ENCODE measurements at places on chromosomes 13 and 19.

- H3K36me3 ChIP-seq = no peaks in the 10 kb centered on the region
- H3K4me1 ChIP-seq = peaks cover 2% of the 10 kb centered on the region
- no peaks in the 10 kb centered on the region for H3K27me3 ChIP-seq
Observed at GRCh38 chr13:31437975-31438374, 238.2 kb downstream of the B3GLCT start.

DNA sequence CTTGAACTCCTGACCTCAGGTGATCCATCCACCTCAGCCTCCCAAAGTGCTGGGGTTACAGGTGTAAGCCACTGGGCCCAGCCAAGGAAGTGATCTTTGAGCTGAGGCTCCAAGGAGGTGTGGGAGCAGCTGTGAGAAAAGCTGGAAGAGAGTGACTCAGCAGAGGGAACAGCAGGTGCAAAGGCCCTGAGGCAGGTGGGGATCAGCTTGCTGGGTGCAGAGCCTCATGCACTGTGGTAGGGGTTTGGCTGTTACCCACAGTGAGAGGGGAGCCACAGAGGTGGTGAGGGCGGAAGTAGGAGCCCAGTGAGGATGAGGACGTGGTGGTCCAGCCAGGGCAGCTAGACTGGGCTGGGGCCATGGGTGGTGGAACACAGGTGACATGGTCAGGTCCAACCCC is 6.5 kb downstream of the NPAS1 start:
- no peak for DNase-seq
- no peak overlapping the region for H3K27ac ChIP-seq
- H3K36me3 ChIP-seq = no peaks in the 10 kb centered on the region
- no peak overlapping the region for H3K4me3 ChIP-seq

DNA sequence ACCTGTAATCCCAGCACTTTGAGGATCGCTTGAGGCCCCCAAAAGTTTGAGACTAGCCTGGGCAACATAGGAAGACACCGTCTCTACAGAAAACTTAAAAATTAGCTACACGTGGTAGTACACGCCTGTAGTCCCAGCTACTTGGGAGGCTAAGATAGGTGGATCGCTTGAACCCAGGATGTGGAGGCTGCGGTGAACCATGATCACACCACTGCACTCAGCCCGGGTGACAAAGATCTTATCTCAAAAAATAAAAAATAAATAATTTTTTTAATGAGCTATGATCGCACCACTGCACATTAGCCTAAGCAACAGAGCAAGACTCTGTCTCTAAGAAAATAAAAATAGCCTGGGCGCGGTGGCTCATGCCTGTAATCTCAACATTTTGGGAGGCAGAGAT is 6.6 kb downstream of the RCBTB2 start:
- H3K4me3 ChIP-seq = no peak overlapping the region
- H3K27me3 ChIP-seq = no peaks in the 10 kb centered on the region
- no peaks in the 10 kb centered on the region for H3K36me3 ChIP-seq
- H3K27ac ChIP-seq = no peak overlapping the region
- peaks cover under 1% of the 10 kb centered on the region for H3K4me1 ChIP-seq
- DNase-seq = no peak

DNA sequence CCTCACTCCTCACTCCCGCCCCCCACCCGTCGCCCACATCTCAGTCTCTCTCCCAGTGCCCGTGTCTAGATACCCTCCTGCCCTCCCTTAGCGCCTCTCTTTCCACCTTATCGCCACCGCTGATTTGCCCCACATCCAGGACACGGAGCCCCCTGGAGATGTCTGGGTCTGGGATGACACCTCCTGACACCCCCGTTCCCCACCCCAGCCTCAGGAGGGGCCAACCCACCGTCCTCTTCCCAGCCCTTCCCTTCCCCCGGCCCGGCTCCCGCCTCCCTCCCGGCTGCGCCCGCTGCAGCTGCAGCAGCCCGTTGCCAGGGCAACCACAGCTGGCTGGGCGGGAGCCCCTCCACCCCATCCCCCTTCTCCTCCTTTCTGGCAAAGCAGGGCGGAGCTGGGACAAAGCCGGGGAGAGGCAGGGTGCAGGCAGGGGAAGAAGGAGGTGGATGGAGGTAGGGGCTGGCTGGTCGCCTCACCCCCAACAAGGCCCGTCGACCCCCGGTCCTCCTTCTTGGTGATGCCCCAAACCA is 13.5 kb downstream of the DPF1 start:
- peak; percentile 91 for DNase-seq
- H3K27ac ChIP-seq = no peak overlapping the region
- no peaks in the 10 kb centered on the region for H3K36me3 ChIP-seq
- H3K27me3 ChIP-seq = no peaks in the 10 kb centered on the region
- no peak overlapping the region for H3K4me3 ChIP-seq

- H3K4me3 ChIP-seq = no peak overlapping the region
- H3K27me3 ChIP-seq = no peaks in the 10 kb centered on the region
- H3K4me1 ChIP-seq = no peaks in the 10 kb centered on the region
- DNase-seq = no peak
- H3K36me3 ChIP-seq = no peaks in the 10 kb centered on the region
Observed at GRCh38 chr13:101955764-101956163, 446.1 kb downstream of the FGF14 start.

- no peaks in the 10 kb centered on the region for H3K36me3 ChIP-seq
- DNase-seq = no peak
- H3K4me3 ChIP-seq = no peak overlapping the region
- no peaks in the 10 kb centered on the region for H3K4me1 ChIP-seq
Observed at GRCh38 chr19:42091742-42092141, 15.8 kb downstream of the ZNF574 start.

DNA sequence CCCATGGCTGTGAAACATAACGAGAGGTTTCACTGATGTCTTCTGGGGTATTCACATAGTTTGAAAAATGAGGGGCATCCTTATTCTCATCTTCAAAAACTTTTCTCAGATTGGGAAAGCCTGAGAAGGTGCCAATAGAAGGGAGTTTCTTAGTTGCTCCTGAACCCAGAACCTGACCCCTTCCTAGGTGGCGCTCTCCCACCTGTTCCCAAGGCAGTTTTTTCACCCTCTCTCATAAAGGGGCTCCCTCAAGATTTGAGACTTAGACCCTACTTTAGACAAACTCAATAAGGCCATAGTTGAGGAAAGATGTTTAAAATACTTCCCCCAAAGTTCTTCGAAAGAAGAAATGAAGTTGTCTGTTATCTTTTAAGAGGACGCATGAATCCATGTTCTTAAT is 142.2 kb downstream of the FGF9 start:
- H3K27ac ChIP-seq = no peak overlapping the region
- H3K4me1 ChIP-seq = no peaks in the 10 kb centered on the region
- DNase-seq = no peak
- H3K4me3 ChIP-seq = no peak overlapping the region
- H3K36me3 ChIP-seq = no peaks in the 10 kb centered on the region
- H3K27me3 ChIP-seq = no peaks in the 10 kb centered on the region

- no peaks in the 10 kb centered on the region for H3K4me1 ChIP-seq
- no peaks in the 10 kb centered on the region for H3K27me3 ChIP-seq
- H3K27ac ChIP-seq = no peak overlapping the region
- DNase-seq = peak; percentile 31
Observed at GRCh38 chr13:113151745-113152690, 6.4 kb upstream of the PROZ start.

- H3K27ac ChIP-seq = no peak overlapping the region
- DNase-seq = no peak
- no peaks in the 10 kb centered on the region for H3K36me3 ChIP-seq
Observed at GRCh38 chr13:52864941-52865340, 16.5 kb upstream of the PCDH8 start.

- peak within 1 kb of the TSS; percentile 67 for H3K4me3 ChIP-seq
- H3K27ac ChIP-seq = peak within 1 kb of the TSS; percentile 65
- peak; percentile 66 for DNase-seq
Observed at GRCh38 chr19:49689133-49690078, at the start of gene ADM5. Gene ADM5 (plus strand): TSS chr19:49689594. CDS start chr19:49689838, 244 bp downstream.

DNA sequence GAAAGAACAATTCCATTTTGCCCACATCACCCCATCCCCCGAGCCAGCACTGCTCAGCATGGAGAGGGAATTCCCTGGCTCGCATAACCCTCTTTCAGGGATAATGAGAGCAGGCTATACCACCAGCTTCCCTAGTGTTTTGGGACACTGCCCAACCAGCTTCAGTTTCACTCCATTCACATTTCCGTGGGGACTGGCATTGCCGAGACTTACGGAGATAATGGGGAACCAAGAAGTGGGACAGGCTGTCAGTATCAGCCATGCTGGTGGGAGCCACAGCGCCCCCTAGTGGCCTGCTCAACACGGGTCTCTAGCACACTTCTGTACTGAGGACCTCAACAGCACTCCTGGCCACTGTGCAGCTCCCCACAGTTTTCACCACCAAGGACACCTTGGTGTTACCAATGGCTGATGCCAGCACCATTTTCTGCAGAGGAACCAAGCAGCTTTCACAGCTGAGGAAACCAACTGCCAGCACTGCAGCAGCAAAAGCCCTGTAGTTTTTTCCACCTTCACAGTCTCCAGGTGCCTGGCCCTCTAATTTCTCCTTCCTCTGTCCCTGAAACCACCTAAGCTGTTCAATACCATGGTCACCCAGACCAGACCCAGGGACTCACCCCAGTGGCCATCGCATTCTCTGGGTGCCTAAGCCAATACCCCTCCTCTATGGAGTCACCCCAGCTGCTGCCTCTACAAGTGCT is 23.7 kb downstream of the SLC6A16 start:
- no peaks in the 10 kb centered on the region for H3K36me3 ChIP-seq
- no peaks in the 10 kb centered on the region for H3K27me3 ChIP-seq
- no peak overlapping the region for H3K4me3 ChIP-seq
- H3K4me1 ChIP-seq = no peaks in the 10 kb centered on the region

DNA sequence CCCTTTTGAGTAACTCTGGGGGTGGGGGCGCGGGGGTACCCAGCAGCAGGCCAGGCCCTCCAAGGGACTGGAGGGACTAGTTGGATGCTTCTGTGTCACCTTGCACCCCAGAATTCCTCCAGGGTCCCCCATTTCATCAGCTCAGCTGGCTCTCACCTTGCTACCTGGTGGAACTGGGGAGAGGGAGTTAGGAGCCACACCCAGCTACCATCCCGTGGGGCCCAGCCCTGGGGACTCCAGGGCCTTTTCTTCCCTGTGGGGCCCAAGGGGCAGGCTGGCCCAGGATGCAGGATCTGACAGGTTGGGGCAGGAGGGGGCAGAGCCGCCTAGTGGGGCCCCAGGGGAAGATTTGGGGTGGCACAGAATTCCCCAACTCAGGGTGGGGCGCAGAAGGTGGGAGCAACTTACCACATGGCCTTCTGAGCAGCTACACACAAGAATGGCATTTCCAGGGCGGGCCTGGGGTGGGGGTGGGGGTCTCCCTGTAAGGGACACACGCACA is 32.8 kb upstream of the NANOS3 start:
- H3K36me3 ChIP-seq = no peaks in the 10 kb centered on the region
- peaks cover 7% of the 10 kb centered on the region for H3K4me1 ChIP-seq
- H3K27me3 ChIP-seq = no peaks in the 10 kb centered on the region
- peak overlapping the region; percentile 38 for H3K27ac ChIP-seq
- DNase-seq = no peak

DNA sequence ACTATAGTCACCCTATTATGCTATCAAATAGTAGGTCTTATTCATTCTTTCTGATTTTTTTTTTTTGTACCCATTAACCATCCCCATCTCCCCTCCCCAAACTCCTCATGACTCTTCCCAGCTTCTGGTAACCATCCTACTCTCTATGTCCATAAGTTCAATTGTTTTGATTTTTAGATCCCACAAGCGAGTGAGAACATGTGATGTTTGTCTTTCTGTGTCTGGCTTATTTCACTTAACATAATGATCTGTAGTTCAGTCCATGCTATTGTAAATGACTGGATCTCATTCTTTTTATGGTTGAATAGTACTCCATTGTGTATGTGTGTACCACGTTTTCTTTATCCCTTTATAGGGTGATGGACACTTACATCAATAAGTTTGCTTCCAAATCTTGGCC is 4.5 kb upstream of the MYCBP2 start:
- DNase-seq = no peak
- H3K27me3 ChIP-seq = no peaks in the 10 kb centered on the region
- no peak overlapping the region for H3K4me3 ChIP-seq
- no peak overlapping the region for H3K27ac ChIP-seq
- peaks cover 2% of the 10 kb centered on the region for H3K4me1 ChIP-seq
- no peaks in the 10 kb centered on the region for H3K36me3 ChIP-seq

- H3K27me3 ChIP-seq = no peaks in the 10 kb centered on the region
- H3K27ac ChIP-seq = no peak overlapping the region
- H3K36me3 ChIP-seq = no peaks in the 10 kb centered on the region
- no peak for DNase-seq
- H3K4me1 ChIP-seq = no peaks in the 10 kb centered on the region
- no peak overlapping the region for H3K4me3 ChIP-seq
Observed at GRCh38 chr13:44044547-44045179, 165.0 kb downstream of the LACC1 start.

DNA sequence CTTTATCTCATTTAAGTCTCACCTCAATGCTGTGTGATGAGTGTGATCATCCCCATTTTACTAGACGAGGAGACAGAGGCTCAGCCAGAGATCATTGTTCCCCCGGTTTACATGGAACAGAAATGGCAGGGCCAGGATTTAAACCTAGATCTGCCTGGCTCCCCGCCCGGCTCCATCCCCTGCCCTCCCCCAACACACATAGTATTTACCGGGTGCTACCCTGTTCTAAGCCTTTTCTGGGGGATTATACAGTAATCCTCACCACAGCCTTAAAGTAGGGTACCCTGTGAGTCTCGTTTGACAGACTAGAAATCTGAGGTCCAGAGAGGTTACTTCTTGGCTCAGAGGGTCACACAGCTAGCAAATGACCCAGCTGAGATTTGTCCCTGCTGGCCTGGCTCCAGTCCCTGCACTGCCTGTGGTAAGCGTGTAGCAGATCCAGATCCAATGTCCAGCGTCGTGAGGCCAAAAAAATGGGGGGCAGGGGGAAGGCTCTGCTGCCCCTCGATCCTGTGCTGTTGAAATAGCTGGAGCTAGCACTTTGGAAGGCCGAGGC is 3.8 kb upstream of the KLC3 start:
- no peak for DNase-seq
- H3K4me3 ChIP-seq = no peak overlapping the region
- H3K36me3 ChIP-seq = no peaks in the 10 kb centered on the region
- H3K27ac ChIP-seq = no peak overlapping the region
- no peaks in the 10 kb centered on the region for H3K27me3 ChIP-seq

Measured in mesendoderm (in vitro differentiated cells).